ENCODE measurements at places on chromosomes 5 and 9.

GRCh38 chr5:78318337-78318736 is 23.8 kb upstream of the AP3B1 start:
- no peak for DNase-seq

DNA sequence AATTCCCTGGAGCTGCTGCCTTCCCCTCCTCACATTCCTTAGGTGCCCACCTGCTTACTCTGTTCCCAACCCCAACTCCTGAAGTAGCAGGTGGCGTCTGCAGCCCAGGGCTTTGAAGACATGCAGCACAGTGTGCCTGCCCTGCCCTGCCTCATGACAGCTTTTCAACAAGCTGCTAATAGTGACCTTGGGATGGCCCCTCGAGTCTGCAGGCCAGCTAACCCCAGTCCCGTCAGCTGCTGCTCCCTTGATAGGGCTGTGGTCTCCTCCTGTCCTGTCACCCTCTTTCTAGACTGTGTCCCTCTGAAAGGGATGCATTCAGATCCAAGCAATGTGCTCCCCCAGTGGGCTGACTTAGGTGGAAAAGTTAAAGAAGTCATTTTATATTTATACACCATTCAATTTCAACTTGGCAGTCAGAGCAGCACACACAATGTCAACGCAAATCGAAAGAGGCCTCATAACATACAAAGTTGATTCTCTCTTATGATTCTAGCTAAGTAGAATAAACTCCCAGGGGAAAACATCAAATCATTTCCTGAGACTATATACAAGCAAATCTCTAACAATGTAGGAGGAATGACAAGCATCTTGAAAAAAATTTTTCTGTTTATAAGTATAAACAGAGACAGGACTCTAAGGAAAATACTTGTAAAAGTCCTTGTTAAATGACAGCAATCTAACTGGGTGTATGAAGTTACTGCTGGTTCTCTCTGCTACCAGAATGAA is 37.9 kb downstream of the ADRB2 start:
- DNase-seq, result no peak

- DNase-seq, result no peak
Measured at GRCh38 chr5:52692039-52692438, 95.7 kb upstream of the ITGA1 start.

DNA sequence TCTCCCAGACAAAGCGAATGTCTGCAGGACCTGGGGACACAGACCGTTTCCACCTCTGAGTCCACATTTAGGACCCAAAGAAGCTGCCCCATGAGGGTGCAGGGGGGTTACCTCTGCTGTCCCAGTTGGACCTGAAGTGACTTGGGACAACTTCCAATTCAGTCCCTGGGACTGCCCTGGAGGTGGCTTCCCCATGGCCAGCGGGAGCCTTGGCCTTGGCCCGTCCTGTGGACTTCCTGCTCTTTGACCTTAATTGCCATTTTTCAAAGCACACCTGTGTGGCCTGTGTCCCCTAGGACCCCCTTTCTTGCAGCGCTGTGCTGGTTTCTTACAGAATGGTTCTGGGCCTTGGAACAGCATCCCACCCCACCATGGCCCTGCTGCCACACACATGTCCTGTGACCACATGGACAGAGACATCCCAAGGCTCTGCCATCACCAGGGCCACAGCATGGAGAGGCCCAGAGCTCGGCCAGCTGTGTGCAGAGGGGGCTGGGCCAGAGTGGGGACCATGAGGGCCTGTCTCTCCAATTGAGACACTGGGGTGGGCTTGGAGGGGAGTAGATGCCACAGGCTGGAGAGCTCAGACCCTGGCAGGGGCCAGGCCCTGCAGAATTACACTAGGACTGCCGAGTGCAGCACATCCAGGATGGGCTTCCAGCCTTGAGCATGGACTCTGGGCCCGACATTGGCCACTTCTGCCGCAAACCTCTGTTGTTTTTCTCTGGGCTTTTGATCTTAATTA is 45.8 kb downstream of the SECISBP2 start:
- DNase-seq, result no peak

- DNase-seq, result no peak
Measured at GRCh38 chr5:157356576-157356975, 90.7 kb downstream of the CYFIP2 start.

- DNase-seq, result no peak
Measured at GRCh38 chr5:35898952-35899660, 39.3 kb downstream of the CAPSL start.
